ENCODE measurements at places on chromosomes 1 and 21.

- DNase-seq, result no peak
These were observed 42.4 kb downstream of the RIMS3 start for GRCh38 chr1:40622936-40623629.

DNA sequence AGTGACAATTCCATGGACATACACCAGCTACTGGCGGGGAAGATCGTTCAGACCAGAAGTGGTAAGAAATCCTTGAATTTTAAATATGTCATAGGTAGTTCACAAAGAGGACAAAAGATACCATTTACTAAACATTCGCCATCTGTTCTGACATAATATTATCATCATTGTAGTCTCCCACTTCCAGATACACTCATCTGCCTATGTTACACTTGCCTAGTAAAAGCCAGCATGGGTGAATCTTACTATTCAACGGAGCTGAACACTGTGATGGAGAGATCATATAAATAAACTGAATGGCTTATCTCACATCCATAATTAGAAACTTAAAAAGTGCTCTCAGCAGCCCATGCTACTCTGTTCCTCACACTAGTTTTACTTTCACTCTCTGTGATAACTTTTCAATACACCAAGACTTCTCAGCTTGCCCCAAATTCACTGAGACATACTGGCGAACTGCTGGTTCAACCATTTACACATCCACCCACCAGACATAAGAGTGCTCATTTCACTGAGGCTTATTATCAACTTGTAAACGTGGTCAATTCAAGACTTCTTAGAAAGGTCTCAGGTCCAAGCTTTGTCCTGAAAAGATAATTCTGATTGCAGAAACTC lies 463 bp upstream of the PRRC2C start:
- DNase-seq, result no peak

DNA sequence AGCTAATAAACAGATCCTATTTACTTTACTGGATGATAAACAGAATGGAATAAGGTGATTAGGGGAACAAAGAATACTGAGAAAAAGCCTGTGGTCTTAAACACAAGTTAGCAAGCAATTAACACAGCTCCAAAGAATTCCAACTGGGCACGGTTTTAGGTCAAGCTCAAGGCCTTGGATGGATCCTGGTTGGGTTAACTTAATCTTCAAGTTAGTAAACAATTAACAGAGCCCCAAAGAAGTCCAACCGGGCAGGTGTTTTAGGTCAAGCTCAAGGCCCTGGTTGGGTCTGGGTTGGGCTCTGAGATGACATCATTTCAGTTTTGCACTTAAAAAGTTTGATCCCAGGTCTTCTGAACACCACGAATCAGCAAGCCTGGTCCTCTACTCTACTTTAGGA lies 1086.3 kb upstream of the TMPRSS15 start:
- DNase-seq, result no peak

DNA sequence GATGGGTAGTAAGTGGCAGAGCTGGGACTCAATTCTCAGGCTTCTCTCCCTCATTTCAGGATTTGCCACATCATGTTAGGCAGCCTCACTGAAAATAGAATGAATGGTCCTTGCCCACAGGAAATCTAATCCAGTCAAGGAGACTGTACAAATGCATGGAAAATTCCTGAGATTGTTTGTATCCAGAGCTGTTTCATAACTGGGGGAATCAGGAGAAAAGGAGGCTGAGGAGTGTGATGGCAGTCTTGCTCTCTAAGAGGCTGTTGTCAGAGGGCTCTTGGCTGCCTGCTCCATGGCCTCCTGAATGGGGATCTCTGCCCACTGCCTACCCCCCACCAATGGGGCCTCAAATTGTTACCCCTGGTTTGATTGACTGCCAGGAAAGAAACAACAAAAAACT lies 141.9 kb upstream of the TNR start:
- DNase-seq, result no peak

DNA sequence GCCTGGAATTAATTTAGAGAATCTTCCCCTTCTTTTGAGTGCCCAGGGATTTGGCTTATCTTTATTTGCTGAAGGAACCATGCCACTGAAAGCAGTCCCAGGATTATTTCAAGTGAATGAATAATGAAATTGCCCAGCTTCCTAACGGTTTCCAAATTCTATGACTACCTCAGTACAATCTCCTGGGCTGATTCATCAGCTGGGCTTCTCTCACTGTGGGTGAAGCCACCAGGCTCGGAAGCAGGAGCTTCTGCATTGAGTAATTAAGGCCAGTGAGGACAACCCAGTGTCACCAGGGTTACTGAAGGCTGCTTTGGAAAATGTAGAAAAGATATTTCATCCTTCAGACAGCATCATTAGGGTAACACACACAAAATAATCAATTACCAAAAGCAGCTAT lies 169.8 kb downstream of the DAB1 start:
- DNase-seq, result no peak
